ENCODE measurements at places on chromosomes 13 and 19.
A peak's percentile ranks its signal among the peaks of the same experiment; 100 is the strongest.

DNA sequence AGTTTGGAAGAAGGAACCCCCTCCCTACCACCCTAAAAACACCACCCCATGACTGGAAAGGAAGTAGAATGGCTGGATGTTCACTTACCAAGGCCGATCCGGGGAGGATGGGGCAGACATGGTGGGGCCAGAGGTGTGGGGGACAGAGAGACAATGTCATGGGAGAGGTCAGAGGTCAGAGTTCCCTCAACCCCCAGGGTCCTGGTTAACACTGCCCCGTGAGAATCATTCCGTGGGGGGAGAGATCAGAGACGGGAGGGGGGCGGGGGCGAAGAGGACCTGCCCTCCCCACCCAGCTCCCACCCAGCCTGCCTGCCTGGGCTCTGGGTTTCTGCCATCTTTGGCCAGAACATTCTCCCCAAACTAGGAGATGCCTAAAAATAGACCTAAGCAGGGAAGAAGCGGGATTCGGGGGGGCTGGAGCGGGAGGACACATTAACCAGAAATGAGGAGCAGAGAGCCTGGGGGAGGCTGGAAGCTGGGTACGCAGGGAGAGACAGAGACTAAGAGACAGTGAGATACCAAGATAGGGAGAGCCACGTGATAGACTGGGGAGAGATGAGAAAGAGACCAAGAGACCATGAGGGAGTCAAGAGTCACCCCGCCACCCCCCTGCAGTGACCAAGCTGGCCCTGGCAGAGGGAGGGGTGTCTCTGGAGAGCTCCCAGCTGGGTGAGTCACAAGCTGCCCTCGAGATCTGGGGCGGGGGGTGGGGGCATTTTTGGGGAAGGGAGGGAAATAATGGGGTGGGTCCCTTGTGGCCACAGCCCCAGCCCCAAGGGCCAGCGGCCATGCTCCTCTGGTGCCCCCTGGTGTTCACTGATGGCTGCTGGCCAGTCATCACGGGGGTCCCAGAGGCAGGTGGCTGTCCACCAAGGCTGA lies 6.1 kb upstream of the KANK2 start:
- DNase-seq = peak; percentile 89

GRCh38 chr13:76965759-76966421 lies 17.6 kb downstream of the ACOD1 start:
- DNase-seq = no peak

DNA sequence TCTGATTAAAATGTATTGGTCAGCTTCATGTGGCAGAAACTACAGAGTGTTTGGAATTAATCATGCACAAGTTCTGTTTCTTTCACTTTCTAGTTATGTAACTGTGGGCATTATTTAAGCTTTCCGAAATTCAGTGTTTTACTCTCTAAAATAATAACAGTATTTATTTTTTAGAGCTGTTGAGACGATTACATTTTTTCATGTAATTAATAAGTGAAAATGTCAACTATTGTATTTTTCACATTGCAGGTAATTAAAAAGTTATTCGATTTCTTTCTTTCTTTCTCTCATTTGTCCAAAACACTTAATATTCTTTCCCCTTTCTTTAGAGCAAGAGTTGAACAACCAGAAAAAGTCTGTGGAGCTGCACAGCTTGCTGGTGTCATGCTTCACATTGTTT lies 559.4 kb upstream of the PCDH20 start:
- no peak for DNase-seq

GRCh38 chr19:39827216-39827615 lies 6.7 kb downstream of the DYRK1B start:
- DNase-seq = no peak

- no peak for DNase-seq
Observed at GRCh38 chr13:33411312-33411711, 125.8 kb upstream of the STARD13 start.

GRCh38 chr13:110636053-110636475 lies 20.7 kb downstream of the NAXD start:
- no peak for DNase-seq

DNA sequence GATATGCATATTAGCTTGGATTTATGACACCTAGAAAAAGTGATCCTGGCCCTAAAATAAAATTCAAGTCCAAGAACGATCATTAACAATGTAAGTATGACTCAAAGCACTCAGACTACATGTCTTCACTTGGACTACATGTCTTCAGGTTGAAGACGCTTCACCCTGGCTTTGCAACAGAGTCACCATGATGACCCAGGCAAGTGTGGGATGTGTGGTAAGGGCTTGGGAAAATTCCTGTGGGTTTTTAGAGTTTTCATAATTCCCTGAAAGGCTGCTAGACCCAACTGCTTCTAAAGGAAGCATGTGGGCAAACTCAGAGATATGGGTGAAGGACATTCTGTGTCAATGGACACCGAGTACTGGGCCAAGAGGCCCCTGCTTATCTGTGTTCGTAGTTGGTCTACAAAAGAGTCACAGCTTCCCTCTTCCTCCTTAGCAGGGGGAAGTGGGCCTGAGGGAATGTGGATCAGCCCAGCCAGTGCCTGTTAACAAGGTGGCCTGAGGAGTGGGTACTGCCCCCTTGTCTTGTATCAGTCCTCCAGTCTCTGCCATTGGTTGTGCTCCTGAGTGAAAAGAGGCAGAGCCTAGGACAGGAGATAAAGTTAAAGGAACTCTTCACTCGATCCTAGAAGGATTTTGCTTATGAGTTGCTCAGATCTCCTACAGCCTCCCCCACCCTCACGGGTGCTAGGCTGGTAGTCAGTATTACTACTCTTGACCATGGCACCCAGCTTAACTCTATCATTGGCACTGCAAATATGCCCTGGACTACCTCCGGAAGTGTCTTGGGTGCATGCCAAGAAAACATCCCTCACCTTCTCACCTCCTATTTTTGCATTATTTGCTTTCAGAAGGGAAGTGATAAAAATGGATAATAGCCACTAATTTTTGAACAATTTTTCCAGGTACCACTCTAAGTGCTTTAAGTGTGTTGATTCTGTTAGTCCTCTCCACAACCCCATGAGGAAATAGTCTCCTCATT lies 406.3 kb downstream of the COG6 start:
- no peak for DNase-seq

DNA sequence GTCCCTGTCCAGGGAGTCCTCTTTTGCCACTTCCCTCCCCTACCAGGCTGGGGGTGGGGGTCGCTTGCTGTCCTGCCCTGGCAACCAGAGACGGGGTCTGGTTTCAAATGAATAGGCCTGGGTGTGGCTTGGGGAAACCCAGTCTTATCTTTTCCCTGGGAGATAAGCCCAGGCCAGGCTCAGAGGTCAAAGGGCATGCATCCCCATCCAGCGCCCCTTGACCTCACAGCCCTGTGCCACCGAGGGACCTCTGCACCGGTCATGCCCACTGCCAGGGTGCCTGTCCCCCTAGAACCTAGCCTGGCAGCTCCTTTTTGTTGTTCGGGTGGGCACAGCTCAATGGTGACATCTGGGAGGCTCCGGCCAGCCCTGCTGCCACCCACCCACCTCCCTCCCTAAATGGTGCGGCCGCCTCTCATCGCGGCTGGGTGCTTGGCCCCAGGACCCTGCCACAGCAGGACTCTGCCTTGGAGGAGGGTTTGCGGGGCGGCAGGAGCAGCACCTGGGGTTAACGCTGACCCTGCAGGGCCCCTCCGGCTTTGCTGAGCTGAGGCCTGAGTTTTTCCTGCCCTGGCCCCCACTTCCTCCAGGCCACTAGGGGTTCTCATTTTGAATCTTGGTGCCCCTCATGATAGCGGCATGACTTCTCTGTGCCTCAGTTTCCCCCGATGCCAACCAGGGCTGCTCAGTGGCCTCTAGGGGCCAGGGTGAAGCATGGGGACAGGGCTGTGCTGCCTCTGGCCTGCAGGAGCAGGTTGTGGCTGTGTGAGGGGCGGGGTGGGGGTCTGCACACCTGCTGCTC lies 2.9 kb upstream of the CERS1 start:
- no peak for DNase-seq

- no peak for DNase-seq
Observed at GRCh38 chr19:12603714-12604113, 6.9 kb downstream of the ZNF490 start.

GRCh38 chr19:2661615-2662014 lies 40.9 kb downstream of the GNG7 start:
- no peak for DNase-seq

DNA sequence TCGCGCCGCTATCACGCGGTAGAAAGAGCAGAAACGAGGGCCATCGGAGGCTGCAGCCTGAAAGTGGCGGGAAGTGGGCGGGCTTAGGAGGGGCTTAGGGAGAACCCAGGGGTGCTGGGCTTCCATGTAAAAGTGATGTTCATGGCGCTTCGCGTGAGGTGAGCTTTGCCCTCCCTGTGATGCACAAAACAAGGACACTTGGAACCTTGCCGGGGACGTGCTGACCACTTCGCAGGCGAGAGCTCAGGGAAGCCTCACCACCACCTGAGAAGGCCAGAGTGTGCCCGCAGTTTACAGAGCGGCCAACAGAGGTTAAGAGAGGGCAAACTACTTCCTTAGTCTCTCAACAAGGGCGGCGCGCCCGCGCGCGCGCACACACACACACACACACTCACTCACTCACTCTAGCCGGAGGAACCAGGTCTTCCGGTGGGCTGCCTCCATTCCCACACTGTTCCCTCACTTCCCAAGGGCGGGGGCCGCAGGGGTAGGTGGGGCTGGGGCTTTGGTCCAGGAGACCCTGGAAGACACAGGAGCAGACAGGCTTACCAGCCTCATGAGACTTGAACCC lies 651 bp downstream of the GAPDHS start:
- no peak for DNase-seq

DNA sequence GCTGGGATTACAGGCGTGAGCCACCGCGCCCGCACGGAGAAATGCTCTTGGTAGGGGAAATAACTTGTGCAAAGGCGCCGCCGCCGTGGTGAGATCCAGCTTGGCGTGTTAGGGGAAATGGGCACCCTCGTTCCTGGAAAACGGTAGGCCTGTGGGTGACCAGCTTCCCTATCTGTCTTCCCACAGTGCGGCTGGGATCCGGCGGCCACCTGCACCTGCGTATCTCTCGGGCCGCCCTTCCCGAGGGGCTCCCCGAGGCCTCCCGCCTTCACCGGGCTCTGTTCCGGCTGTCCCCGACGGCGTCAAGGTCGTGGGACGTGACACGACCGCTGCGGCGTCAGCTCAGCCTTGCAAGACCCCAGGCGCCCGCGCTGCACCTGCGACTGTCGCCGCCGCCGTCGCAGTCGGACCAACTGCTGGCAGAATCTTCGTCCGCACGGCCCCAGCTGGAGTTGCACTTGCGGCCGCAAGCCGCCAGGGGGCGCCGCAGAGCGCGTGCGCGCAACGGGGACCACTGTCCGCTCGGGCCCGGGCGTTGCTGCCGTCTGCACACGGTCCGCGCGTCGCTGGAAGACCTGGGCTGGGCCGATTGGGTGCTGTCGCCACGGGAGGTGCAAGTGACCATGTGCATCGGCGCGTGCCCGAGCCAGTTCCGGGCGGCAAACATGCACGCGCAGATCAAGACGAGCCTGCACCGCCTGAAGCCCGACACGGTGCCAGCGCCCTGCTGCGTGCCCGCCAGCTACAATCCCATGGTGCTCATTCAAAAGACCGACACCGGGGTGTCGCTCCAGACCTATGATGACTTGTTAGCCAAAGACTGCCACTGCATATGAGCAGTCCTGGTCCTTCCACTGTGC lies 2.4 kb downstream of the GDF15 start:
- peak; percentile 91 for DNase-seq

- DNase-seq = no peak
Observed at GRCh38 chr19:7897292-7897691, 6.4 kb upstream of the MAP2K7 start.

DNA sequence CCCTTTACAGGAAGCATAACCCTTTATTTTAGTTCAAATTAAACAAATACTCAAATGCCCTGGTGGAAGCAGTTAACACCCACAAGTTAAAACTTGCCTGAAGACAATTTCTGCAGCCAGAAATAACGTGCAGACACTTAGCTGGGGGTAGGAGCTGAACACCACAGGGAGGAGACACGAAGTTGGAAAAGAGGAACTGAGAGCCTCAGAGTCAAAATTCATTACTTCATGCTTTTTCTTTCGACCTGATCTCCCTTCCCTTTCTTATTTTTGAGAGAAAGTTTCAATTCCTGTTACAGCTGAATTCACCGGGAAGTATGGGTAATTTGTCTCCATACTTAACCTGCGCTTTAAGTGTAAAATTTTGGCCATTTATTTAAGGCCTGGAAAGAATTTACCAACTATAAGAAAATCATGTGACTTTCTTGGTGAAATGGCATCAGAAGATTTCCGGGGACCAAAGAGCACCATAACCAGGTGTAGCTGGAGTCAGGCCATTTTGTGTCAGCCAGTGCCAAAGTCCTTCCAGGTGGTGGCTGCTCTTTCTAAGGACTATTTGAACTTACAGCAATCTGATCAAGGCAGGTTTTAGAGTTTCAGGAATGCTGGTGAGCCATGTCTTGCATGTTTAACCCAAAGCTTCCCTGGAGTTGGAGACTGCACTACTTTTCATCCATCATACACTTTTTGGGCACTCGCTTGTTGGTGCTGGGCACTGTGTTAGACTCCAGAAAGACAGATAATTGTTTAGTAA lies 46.5 kb upstream of the RCBTB2 start:
- DNase-seq = no peak

GRCh38 chr19:13965377-13965896 lies 13.1 kb downstream of the DCAF15 start:
- DNase-seq = no peak

GRCh38 chr13:102945324-102945815 lies 99.5 kb downstream of the ERCC5 start:
- no peak for DNase-seq

DNA sequence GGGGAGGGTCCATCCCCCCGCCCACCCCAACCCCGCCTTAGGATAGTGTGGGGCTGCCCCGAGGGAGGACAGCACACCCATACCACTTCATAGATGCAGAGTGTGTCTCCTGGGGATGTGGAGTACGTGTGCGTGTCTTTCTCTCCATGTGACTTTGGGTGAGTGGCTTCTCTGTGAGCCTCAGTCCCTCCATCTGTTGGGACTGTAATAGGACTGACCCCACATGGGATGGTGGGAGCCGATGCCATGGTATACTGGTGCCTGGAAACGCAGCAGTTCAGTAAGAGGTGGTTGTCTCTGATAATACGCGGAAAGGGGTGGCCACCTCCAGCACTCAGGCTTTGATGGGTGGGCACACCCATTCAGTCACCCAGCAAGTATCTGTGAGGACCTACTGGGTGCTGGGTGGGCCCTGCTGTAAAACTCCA lies 816 bp upstream of the PRKD2 start:
- DNase-seq = no peak

- no peak for DNase-seq
Observed at GRCh38 chr13:45320876-45321629, 19.9 kb downstream of the TPT1 start.

- DNase-seq = no peak
Observed at GRCh38 chr13:20567881-20568528, 1.0 kb downstream of the IFT88 start.

- DNase-seq = no peak
Observed at GRCh38 chr13:41791056-41791455, 169.9 kb downstream of the VWA8 start.

GRCh38 chr13:66927562-66927961 lies 302.6 kb downstream of the PCDH9 start:
- DNase-seq = no peak

- DNase-seq = no peak
Observed at GRCh38 chr19:31613683-31614219, 264.5 kb upstream of the TSHZ3 start.

All from heart left ventricle (tissue), 16 donors.